ENCODE measurements at places on chromosomes 3 and 15. TPM values are rescaled to one million over a fixed set of nuclear protein-coding genes. Genes with fewer than 3 reads are reported as not detected.

The MAN2C1 gene
- total RNA-seq, result 229 TPM

The FGF7 gene
- 99.0 TPM for total RNA-seq

The TF gene
- total RNA-seq, result 22.7 TPM

The ARL14 gene
- 18.5 TPM for total RNA-seq

The SPATA12 gene
- total RNA-seq, result 0.43 TPM

The CCDC32 gene
- 33.0 TPM for total RNA-seq

The SEC22A gene
- 16.8 TPM for total RNA-seq

The VGLL3 gene
- 39.2 TPM for total RNA-seq

The TMEM45A gene
- total RNA-seq, result 13.1 TPM

The KCNMB3 gene
- total RNA-seq, result 3.1 TPM

The TUSC7 gene
- not detected for total RNA-seq

The WNT5A gene
- 13.7 TPM for total RNA-seq

The DUOXA2 gene
- 87.1 TPM for total RNA-seq

The DOCK3 gene
- total RNA-seq, result 1.3 TPM

The POPDC2 gene
- total RNA-seq, result 53.2 TPM

The TLR9 gene
- total RNA-seq, result 1.4 TPM

The SYNPR gene
- total RNA-seq, result not detected

The TM4SF18 gene
- total RNA-seq, result 7.7 TPM

The TMED3 gene
- total RNA-seq, result 67.7 TPM

The ANKRD34C gene
- total RNA-seq, result not detected

The HDC gene
- total RNA-seq, result 11.7 TPM

The ADAMTS7 gene
- total RNA-seq, result 13.8 TPM

The OXTR gene
- 6.0 TPM for total RNA-seq

The MKRN3 gene
- total RNA-seq, result not detected

The CGNL1 gene
- 7.9 TPM for total RNA-seq

The NANOGP8 gene
- total RNA-seq, result 0.46 TPM

The ADAMTS17 gene
- 3.6 TPM for total RNA-seq

The COL6A5 gene
- not detected for total RNA-seq

The KBTBD12 gene
- 2.1 TPM for total RNA-seq

The ANKUB1 gene
- total RNA-seq, result not detected

The DNAH1 gene
- 13.8 TPM for total RNA-seq

The CAMP gene
- not detected for total RNA-seq

The LRTM1 gene
- not detected for total RNA-seq

The P2RY14 gene
- 14.6 TPM for total RNA-seq

The CHST13 gene
- 0.29 TPM for total RNA-seq

The GOLGA6B gene
- not detected for total RNA-seq

The LOXL1 gene
- 20.2 TPM for total RNA-seq

The CCPG1 gene
- 120 TPM for total RNA-seq

The EXOG gene
- 11.5 TPM for total RNA-seq

The ZNF80 gene
- 0.17 TPM for total RNA-seq

The EHD4 gene
- 39.7 TPM for total RNA-seq

The SUCLG2 gene
- 104 TPM for total RNA-seq

The TPRG1 gene
- 3.9 TPM for total RNA-seq

The WDR72 gene
- total RNA-seq, result 10.7 TPM

The DAG1 gene
- 139 TPM for total RNA-seq

The LINGO1 gene
- 2.3 TPM for total RNA-seq

Measured in mucosa of gallbladder (tissue), 1 donor.